ENCODE measurements at places on chromosomes 7 and 10.

GRCh38 chr7:156222151-156222550 is 409.9 kb upstream of the SHH start:
- DNase-seq = no peak

DNA sequence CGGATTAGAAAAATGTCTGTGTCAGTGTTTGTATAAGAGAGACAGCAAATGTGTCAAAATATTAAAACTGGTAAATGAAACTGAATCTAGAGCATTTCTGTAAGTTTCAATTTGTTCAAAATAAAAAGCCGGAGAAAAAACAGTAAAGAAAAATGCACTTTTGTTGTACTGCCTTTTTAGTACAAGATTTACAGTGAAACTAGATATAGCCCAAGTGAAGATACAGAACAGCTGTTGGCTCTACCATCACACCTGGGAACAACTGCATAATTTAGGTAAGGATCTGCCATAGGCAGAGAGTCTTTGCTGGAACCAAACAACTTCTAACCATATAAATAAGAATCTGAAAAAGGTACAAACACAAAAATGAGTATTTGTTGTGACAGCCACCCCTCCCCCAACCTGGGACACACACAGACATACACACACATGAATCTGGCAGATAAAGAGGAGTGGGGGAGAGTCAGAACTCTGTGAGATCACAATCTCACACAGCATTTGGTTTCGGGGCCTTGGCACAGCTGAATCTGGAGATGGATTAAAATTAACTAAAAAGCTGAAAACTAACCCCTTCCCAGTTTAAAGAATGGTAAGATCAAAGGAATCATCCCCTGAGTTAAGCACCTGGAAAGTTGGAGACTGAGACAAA is 54.8 kb downstream of the DPY19L1 start:
- DNase-seq = no peak

GRCh38 chr7:27116031-27116961 is 13.8 kb upstream of the HOXA2 start:
- DNase-seq = no peak

GRCh38 chr10:85642082-85642420 is 724.5 kb downstream of the GRID1 start:
- no peak for DNase-seq

GRCh38 chr7:105830405-105831301 is 45.7 kb downstream of the ATXN7L1 start:
- DNase-seq = no peak

DNA sequence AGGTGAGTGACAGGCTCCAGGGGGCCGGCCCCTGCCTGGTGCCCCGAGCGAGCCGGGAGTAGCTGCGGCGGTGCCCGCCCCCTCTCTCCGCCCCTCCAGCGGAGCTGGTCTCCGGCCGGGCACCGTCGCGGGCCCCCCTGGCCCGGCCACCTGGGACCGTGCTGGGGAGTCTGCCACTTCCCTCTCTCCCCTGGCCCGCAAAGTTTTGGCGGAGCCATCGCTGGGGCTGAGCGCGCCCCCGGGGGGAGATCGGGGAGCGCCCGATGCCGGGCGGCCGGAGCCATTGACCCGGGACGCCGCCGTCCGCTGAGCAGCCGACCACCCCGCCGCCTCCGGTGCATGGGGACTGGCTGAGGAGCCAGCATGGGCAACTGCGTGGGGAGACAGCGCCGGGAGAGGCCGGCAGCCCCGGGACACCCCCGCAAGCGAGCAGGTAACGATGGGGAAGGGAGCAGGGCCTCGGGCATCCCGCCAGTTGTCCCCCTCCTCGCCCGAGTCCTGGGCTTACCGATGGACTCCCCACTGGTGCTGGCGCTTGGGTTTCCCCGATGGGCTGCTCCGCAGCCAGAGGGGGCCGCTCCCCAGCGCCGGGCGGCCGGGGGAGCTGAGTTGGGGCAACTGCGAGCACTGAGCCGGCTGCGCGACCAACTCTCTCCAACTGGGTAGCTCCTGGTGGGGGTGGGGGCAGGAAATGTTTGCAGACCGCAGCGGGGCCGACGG is at the start of gene UBTD1:
UBTD1 (plus strand) TSS at position 84 of the 720 bp plus-strand sequence; CDS start at position 364, 280 bp downstream.
- peak; percentile 31 for DNase-seq

GRCh38 chr10:5976512-5977470 is 552 bp downstream of the IL15RA start:
- peak; percentile 50 for DNase-seq

- no peak for DNase-seq
Observed at GRCh38 chr7:148563583-148564274, 26.8 kb upstream of the C7orf33 start.

- DNase-seq = no peak
Observed at GRCh38 chr7:39810204-39810642, 139.8 kb upstream of the CDK13 start.

DNA sequence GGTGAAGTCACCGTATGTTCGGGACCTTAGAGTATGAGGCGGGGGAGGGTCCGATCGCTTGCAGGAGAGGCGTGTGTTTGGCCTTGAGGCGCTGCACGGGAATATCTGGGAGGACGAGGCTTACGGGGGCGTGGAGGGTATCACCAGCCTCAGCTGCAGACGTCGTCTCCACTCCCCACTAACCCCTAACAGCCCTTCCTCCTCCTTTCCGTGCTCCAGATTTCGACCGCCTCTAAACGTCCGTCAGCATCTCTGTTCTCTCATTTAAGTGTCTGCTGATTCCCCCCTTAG is 23.5 kb upstream of the ZNF12 start:
- no peak for DNase-seq

DNA sequence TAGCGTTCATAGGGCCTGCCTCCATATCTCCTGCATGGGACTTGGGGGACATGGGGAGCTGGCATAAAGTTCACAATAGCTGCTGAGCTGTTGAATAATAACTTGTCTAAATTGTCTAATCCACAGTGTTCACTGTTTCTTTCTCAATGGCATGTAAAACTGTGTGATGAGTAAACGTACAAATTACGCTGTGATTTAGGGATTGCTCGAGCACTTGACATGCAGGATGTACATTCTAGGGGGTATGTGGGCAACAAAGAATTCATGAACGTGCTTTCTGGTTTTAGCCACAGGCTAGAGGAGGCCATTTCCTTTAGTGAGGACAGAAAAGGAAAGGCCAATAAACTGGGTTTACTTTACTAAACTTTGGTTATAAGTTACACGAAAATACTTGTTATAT is 534.2 kb upstream of the ZWINT start:
- no peak for DNase-seq

- DNase-seq = no peak
Observed at GRCh38 chr10:127536972-127537760, 11.9 kb upstream of the NPS start.

- DNase-seq = no peak
Observed at GRCh38 chr7:1004018-1004852, 21.3 kb downstream of the CYP2W1 start.

DNA sequence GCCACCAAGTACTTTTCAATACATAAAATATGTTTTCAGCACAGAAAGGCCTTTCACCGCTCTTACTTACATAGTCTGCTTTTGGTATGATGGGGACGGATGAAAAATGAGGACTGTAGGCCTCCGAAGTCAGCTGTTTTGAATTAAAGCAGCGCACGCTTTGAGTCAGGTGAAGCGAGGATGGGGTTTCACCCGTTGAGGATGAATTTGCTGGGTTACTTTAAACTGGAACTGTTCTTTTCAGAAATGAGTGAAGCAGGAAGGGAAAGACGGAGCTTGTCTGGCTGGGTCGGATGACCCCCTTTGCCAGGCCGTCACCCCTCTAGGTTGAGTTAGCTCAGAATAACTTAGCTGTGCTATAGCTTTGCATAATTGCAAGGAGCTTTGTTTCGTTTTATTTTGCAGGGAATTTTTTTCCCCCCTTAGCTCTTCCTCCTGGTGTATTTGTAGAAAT is 40.0 kb downstream of the CUX1 start:
- no peak for DNase-seq

- no peak for DNase-seq
Observed at GRCh38 chr7:50608196-50608906, 43.1 kb upstream of the DDC start.

DNA sequence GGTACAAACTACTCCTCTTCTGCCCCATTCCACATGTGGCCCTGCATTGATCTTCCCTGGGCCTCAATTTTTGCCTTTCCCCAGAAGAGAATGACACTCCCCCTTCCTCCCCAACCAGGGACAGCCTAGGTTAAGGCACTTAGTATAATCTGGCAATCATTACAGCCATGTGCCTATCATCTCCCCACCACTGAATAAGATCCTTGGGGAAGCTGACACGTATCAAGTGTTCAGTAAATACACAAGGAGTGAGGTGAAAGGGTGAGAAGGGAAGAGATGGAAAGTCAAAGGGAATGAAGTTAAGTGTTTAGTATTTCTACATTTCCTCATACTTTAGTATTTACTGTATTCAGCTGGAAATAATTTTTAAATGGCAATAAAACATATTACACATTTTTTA is 31.9 kb downstream of the FBXW4 start:
- no peak for DNase-seq

- DNase-seq = no peak
Observed at GRCh38 chr10:47285381-47286115, 14.4 kb upstream of the GDF10 start.

DNA sequence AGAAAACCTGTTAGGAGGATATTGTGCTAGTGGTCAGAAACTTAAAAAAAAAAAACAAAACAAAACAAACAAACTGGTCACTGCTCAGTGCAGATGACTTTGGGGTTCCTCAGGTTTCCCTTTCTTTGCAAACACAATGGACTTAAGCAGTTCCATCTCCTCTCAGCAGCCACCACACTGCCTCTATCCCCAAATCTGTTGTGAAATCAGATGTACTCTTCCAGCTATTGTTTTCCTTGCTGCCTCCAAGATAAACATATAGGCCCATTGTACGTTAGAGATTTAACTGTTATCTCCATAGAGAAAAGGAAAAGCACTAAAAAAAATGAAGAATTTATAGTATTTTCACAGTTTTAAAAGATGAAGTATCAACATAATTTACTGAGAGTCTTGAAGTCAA is 147.1 kb downstream of the MPP7 start:
- DNase-seq = no peak

DNA sequence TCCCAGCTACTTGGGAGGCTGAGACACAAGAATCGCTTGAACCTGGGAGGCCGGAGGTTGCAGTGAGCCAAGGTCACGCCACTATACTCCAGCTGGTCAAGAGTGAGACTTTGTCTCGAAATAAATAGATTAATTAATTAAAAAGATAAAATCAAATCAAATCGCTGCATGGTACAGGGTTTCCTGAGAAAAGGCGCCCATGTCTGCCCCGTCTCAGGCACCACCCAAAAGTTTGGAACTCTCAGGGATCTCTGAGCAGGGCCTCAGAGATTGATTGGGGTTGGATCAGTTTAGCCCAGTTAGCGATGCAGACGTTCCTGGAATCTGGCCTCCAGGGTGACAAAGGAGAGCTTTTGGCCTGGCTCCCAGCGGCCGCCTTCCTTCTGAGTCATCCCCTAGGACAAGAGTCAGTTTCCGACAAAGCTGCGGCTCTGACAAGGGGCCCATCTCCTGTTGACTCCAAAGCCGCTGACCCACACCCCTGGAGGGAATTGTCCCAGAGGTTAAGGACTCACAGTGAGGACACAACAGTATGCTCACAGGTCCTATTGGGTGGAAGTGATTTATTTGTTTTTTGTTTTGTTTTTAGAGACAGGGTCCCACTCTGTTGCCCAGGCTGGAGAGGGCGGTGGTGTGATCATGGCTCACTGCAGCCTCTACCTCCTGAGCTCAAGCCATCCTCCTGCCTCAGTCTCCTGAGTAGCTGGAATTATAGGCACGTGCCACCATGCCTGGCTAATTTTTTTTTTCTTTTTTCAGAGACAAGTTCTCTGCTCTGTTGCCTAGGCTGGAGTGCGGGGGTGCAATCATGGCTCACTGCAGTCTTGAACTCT is 6.8 kb downstream of the ORAI2 start:
- no peak for DNase-seq

GRCh38 chr7:29113384-29114102 is 32.8 kb downstream of the CPVL start:
- no peak for DNase-seq

DNA sequence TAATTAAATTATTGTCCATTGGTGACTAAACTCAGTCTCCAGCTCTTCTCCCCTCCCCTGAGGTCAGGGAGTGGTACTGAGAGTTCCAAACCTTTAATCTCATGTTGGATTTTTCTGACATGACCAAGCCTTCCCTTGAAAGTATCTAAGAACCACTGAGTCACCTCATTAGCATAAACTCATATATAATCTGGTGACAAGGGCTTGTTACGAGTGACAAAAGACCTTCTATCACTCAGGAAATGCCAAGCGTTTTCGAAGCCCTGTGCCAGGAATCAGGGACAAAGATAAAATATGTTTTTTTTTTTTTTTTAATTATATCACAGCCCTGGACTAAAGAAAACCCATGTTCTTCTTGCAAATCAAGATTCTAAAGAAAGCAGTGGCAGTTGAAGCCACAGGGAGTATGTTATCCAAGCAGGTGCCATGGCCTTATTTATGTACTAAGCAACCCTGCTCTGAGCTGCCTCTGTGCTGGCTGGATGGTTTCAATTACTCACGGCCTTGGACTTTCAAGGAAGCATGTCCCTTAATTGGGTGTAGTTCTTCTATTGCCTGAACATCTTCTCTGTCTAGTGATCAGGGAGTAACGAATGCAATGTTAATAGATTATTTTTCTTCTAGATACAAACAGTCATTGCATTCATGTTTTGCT is 169.0 kb upstream of the PRKCQ start:
- no peak for DNase-seq

DNA sequence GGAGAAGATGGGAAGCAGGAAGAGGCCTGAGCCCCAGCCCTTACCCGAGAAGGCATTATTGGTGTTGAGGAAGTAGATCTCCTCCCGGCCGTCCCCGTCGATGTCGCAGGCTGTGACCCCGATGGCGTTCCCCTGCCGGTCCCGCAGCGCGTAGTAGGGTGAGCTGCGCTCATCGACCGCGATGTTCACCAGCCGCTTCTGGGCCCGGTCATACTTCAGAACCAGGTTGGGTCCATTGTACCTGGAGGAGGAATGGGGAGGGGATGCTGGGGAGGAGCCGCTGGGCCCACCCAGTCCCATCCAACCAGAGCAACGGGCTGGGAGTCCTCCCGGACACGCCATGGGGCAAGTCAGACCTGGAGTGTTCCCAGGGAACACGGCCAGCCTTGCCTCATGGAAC is 86.5 kb downstream of the GOLGA7B start:
- no peak for DNase-seq

DNA sequence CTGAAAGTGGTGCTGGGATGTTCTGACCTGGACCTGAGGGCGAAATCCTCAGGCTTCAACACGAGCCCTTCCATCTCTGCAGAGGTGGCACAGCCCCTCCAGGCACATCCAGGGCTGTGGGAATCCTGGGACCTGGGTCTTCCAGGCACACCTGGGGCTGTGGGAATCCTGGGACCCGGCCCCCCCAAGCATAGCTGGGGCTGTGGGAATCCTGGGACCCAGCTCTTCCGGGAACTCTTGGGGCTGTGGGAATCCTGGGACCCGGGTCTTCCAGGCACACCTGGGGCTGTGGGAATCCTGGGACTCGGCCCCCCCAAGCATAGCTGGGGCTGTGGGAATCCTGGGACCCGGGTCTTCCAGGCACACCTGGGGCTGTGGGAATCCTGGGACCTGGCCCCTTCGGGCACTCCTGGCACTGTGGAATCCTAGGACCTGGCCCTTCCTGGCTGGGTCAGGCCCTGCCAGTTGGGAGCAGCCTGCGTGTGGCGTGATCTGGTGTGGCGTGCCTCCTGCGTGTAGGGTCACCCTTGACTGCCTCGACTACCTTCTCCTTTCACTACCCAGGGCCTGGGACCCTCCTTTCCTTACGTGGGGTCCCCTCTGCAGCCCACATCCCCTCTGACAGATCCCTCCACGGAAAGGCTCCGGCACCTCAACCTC is 124.0 kb downstream of the WDR37 start:
- DNase-seq = no peak

- no peak for DNase-seq
Observed at GRCh38 chr7:30278376-30278775, 6.0 kb upstream of the ZNRF2 start.

Data from stimulated activated CD4-positive, alpha-beta T cell treated with anti-CD3 and anti-CD28 coated beads, Interleukin-12 subunit alpha, Interleukin-12 subunit beta, amount 100 ng/mL, for 4 hours (primary cell).